ENCODE measurements at places on chromosomes 7 and 10.
A peak's percentile ranks its signal among the peaks of the same experiment; 100 is the strongest.

- H3K36me3 ChIP-seq, result peaks cover 16% of the 10 kb centered on the region
- H3K4me1 ChIP-seq, result peaks cover 27% of the 10 kb centered on the region
- H3K27ac ChIP-seq, result no peak overlapping the region
- H3K27me3 ChIP-seq, result no peaks in the 10 kb centered on the region
- no peak overlapping the region for H3K4me3 ChIP-seq
- no peak for DNase-seq
Measured at GRCh38 chr10:101940916-101941315, 97.3 kb upstream of the KCNIP2 start.

GRCh38 chr10:6721480-6721879 is 141.4 kb upstream of the PRKCQ start:
- H3K4me3 ChIP-seq, result no peak overlapping the region
- H3K27ac ChIP-seq, result peak overlapping the region; percentile 66
- no peaks in the 10 kb centered on the region for H3K4me1 ChIP-seq
- H3K27me3 ChIP-seq, result peaks cover 3% of the 10 kb centered on the region
- no peak for DNase-seq
- H3K36me3 ChIP-seq, result no peaks in the 10 kb centered on the region

- H3K4me1 ChIP-seq, result peaks cover 36% of the 10 kb centered on the region
- no peak overlapping the region for H3K4me3 ChIP-seq
- H3K36me3 ChIP-seq, result no peaks in the 10 kb centered on the region
- H3K27me3 ChIP-seq, result no peaks in the 10 kb centered on the region
Measured at GRCh38 chr10:79375321-79376077, 28.2 kb downstream of the PPIF start.

DNA sequence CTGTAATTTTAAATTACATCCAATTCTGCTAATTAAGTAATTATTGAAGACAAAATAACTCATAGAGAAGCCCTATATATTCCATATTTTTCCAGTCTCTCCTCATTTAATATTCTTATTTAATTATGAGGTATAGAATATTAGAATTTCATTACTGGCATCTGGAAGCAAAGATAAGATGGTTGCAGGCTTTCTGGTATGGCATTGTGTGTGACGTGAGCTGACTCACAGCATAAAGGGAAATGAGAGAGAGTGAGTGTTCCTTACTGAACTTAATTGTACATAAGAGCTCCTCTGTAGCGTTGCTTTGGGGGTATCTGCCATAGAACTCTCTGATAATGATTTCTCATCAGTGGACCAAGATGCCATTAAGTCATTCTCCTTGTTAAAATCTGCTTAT is 127.4 kb upstream of the TEX47 start:
- no peaks in the 10 kb centered on the region for H3K36me3 ChIP-seq
- H3K4me3 ChIP-seq, result no peak overlapping the region
- no peaks in the 10 kb centered on the region for H3K4me1 ChIP-seq
- no peaks in the 10 kb centered on the region for H3K27me3 ChIP-seq

GRCh38 chr7:45136106-45137060 is 21.2 kb upstream of the RAMP3 start:
- peak; percentile 91 for DNase-seq
- H3K27me3 ChIP-seq, result peaks cover 13% of the 10 kb centered on the region
- H3K27ac ChIP-seq, result no peak overlapping the region
- no peak overlapping the region for H3K4me3 ChIP-seq
- no peaks in the 10 kb centered on the region for H3K36me3 ChIP-seq

GRCh38 chr10:60031664-60032063 is 125.3 kb upstream of the CCDC6 start:
- DNase-seq, result peak; percentile 19
- H3K36me3 ChIP-seq, result no peaks in the 10 kb centered on the region
- no peak overlapping the region for H3K4me3 ChIP-seq
- H3K4me1 ChIP-seq, result peaks cover 21% of the 10 kb centered on the region
- H3K27ac ChIP-seq, result no peak overlapping the region

GRCh38 chr7:134932707-134933370 is 53.5 kb upstream of the AGBL3 start:
- no peak overlapping the region for H3K4me3 ChIP-seq
- DNase-seq, result no peak
- H3K4me1 ChIP-seq, result peaks cover 49% of the 10 kb centered on the region
- no peaks in the 10 kb centered on the region for H3K27me3 ChIP-seq
- H3K36me3 ChIP-seq, result peaks cover 13% of the 10 kb centered on the region

- peaks cover 6% of the 10 kb centered on the region for H3K27me3 ChIP-seq
- peak overlapping the region; percentile 45 for H3K4me3 ChIP-seq
- no peaks in the 10 kb centered on the region for H3K36me3 ChIP-seq
- peak overlapping the region; percentile 22 for H3K27ac ChIP-seq
Measured at GRCh38 chr10:788796-789748, 99.6 kb upstream of the DIP2C start.

GRCh38 chr7:55065511-55066229 is 46.9 kb downstream of the EGFR start:
- no peaks in the 10 kb centered on the region for H3K27me3 ChIP-seq
- H3K4me1 ChIP-seq, result peaks cover 23% of the 10 kb centered on the region
- DNase-seq, result no peak
- H3K27ac ChIP-seq, result peak overlapping the region; percentile 79
- H3K4me3 ChIP-seq, result no peak overlapping the region

Data from stomach (tissue), 19 donors.